ENCODE measurements at places on chromosomes 2 and 18. TPM values are rescaled to one million over a fixed set of nuclear protein-coding genes. Genes with fewer than 3 reads are reported as not detected.

Gene RPL37A
- 5,757 TPM for total RNA-seq

DNA sequence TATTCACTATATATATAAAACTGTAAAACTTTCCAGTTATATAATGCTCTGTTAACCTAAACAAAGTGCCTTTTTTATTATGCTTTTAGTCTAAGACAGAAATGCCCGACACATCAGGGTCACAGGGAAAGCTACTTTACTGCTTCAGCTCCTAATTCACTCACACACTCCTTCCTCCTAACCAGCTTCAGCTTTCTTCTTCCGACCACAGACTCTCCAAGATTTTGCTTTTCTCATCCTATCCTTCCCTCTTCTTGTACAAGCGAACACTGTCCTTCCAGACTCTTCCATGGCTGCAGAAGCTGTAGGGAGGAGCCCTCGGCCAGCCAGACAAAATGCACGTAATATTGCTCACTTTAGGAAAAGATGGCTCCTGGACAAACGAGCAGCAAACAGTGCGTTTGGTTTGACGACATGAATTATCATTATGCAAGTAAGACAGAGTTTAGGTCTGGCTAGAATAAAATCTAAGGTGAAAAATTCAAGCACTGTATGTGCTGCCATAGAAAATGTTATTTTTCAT is 47.5 kb upstream of the HNRNPA3 start:
- DNase-seq, result no peak
- H3K27me3 ChIP-seq, result no peaks in the 10 kb centered on the region
- H3K36me3 ChIP-seq, result no peaks in the 10 kb centered on the region

DNA sequence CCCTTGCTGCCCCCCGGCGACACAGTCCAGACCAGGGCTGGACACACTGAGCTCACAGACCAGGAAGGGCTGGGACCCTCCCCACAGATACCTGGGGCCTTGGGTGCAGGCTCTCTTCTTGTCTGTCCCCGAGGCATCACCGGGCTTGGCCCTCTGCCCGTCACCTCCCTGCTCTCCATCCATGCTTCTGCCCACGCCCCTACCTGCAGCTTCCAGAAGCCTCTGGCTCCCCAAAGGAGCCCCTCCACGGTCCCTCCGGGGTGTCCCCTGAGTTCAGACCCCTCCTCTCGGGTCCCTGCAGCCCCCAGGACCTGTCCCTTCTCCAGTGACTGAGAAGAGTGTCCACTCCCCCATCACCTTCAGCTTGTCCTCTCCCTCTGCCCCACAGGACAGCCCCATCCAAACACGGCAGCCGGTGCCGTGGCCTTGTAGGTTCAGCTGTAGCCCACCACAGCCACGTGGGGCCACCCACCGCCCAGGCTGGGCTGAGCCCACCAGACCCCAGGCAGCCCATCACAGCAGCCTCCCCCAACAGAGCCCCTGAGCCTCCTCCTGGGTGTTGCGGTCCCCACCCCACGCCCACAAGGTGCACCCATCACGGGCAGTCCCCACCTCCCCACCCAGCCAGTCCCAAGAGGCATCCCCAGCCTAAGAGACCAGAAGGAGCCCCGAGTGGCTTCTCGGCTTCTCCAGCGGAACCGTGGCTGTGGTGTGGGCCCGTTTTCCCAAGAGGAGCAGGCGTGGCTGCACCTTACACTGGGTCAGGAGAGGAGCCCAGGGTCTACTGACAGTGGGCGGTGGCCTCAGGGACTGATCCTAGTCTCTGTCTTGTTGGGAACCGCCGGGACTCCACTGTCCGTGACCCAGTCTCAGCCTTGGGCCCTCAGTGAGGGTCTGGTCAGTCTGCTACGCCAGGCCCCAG is 53.1 kb downstream of the RAMP1 start:
- no peaks in the 10 kb centered on the region for H3K36me3 ChIP-seq
- H3K4me3 ChIP-seq, result no peak overlapping the region
- no peaks in the 10 kb centered on the region for H3K27me3 ChIP-seq
- H3K4me1 ChIP-seq, result no peaks in the 10 kb centered on the region

DNA sequence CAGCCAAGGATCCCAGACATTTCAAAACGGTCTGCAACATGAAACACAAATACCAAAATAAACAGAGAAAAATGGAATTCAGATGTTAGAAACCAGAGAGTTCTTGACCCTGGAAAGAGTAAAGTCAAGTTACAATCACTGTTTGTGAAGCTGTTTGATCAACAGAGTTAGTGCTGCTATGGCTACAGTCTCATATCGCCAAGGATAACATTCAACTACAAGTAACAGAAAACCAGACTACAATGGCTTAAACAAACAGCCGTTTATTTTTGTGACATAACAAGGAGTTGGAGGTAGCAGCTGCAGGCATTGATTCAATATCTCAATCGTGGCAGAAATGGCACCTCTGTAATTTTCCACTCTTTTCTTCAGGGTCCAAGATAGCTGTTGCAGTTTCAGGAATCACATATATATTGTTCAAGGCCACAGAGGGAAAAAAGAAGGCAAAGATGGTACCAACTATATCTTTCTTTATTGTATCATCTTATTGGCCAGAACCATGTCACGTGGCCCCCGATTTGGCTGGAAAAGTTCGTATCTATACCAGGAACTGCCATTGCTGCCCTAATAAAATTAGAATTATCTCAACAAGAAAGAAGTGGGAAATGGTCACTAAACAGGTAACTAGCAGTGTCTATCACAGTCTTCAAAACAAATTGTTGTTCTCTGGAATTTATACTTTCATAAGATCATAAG is 17.7 kb upstream of the HNRNPLL start:
- no peak overlapping the region for H3K4me3 ChIP-seq
- no peak for DNase-seq
- H3K27me3 ChIP-seq, result no peaks in the 10 kb centered on the region
- H3K27ac ChIP-seq, result no peak overlapping the region

DNA sequence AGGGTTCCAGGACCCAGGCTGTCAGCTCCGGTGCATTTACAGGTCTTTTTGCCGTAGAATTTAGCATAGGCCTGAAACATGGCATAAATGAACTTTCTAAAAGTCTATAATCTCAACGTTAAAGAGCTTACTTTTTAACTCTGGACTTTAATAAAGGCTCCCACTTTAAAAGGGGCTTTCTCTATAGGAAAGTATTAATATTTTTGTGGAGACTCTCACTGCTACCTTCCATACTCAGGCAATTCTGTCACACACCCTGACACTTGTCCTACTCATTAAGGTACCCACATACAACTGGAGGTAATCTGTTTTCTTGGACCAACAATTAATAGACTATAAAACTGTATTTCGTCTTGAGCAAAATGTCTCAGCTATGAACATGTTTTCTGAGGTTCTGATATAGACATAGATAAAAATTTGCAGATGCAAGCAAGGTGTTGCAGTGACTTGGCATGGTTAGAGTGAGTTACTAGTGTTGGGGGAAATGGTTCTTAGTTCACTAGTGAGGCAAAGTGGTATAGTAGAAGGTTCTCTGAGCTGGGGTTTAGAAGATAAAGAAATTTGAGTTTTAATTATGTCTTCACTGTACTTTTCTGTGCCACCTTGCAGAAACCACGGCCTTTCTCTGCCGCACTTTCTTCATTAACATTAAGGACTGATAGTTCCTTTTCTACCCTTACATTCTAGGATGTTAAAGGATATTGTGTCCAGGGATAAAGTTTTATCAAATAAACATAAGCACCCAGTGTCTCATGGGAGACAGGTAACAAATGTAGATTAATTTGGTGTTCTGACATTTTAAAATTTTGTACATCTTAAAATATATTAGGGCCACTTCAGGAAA is 10.8 kb upstream of the NR4A2 start:
- no peak for DNase-seq
- H3K4me3 ChIP-seq, result peak overlapping the region; percentile 72
- H3K27ac ChIP-seq, result peak overlapping the region; percentile 69
- H3K4me1 ChIP-seq, result peaks cover 10% of the 10 kb centered on the region
- H3K27me3 ChIP-seq, result peaks cover 42% of the 10 kb centered on the region

Gene CTLA4
- 10.6 TPM for total RNA-seq

DNA sequence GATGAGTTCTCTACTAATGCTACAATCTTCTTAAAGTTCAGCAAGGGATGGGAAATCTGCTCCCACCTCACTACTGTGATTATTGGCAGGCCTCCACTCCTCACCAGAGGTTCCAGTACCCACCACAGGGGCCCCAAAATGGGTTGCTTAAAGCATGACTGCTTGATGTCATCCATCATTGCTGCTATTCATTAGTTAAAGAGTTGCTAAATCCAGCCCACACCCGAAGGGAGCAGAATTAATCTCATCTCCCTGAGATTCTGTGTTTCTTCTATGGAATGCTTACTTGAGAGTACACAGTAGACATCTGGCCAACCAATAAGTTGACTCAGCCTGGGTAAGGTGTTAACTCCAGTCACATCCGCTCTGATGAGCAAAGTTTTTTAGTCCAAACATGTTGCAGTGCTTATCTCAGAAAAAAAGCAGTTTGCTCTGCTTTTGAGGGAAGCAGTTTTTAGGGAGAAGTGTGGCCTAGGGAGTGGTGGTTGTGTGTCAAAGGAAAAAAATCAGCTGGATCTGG is 690.2 kb upstream of the POU3F3 start:
- no peaks in the 10 kb centered on the region for H3K4me1 ChIP-seq
- no peak overlapping the region for H3K4me3 ChIP-seq
- no peak for DNase-seq

GRCh38 chr2:234772733-234773060 is 179.1 kb upstream of the SH3BP4 start:
- H3K4me3 ChIP-seq, result no peak overlapping the region
- no peak overlapping the region for H3K27ac ChIP-seq
- no peaks in the 10 kb centered on the region for H3K27me3 ChIP-seq
- DNase-seq, result no peak
- H3K4me1 ChIP-seq, result no peaks in the 10 kb centered on the region

DNA sequence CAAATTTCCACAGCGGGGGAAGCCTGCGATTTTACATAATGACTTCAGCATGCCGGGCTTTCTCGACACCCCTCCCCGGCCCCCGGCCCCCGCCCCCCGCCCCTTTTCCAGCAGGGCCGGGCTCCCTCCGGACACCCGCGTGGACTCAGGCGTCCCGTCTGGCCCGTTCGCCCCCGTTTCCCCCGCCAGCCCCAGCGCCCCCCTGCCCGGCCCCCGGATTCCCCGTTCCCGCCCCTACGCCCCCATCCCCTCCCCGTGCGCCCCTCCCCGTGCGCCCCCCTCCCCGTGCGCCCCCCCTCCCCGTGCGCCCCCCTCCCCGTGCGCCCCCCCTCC is 456 bp upstream of the NFATC1 start:
- DNase-seq, result no peak
- peaks cover 38% of the 10 kb centered on the region for H3K4me1 ChIP-seq
- peaks cover 73% of the 10 kb centered on the region for H3K27me3 ChIP-seq

DNA sequence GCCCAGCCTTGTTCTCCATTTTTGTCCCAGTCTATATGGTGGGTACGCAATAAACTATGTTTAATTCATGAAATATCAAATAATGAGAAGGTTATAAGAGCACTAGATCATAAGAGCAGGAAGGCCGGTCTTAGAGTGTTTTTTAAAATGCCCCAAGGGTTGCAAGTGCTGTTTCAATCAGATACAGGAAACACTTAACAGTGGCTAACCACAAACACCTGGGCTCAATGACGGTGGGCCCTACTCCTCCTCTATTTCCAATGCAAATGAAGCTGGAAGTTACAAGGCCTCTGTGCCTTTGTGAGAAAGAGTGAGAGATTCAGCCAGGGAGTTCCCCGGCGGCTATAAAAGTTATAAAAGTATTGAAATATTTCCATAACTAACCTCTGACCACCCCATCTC is 18.9 kb upstream of the WDR33 start:
- peak; percentile 81 for DNase-seq
- H3K4me1 ChIP-seq, result peaks cover 16% of the 10 kb centered on the region
- no peak overlapping the region for H3K4me3 ChIP-seq
- no peaks in the 10 kb centered on the region for H3K27me3 ChIP-seq
- peaks cover 4% of the 10 kb centered on the region for H3K36me3 ChIP-seq

- peaks cover 2% of the 10 kb centered on the region for H3K4me1 ChIP-seq
- DNase-seq, result no peak
- H3K4me3 ChIP-seq, result no peak overlapping the region
- no peak overlapping the region for H3K27ac ChIP-seq
Measured at GRCh38 chr18:23317975-23318675, 135.0 kb upstream of the RIOK3 start.

DNA sequence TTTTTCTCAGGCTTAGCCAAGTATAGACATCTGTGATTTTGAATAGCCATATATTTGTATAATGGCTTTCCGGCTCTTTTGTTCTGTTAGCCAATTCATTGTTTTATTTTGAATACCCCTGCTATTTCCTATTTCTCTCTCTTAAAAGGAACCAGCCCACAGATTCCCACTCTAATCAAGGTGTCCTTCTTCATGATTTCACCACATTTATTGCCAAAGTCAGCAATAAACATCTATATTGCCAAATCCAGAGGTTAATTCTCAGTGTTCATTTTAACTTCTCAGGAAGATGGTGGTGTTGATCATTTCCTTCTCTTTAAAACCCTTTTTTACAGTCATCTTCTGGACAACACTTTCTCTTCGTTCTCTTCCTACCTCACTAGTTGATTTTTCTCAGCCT is 13.1 kb upstream of the ITPRID2 start:
- H3K27ac ChIP-seq, result no peak overlapping the region
- no peak overlapping the region for H3K4me3 ChIP-seq
- DNase-seq, result no peak
- H3K36me3 ChIP-seq, result no peaks in the 10 kb centered on the region
- H3K4me1 ChIP-seq, result no peaks in the 10 kb centered on the region
- no peaks in the 10 kb centered on the region for H3K27me3 ChIP-seq
